Stimulated activated CD4-positive, alpha-beta T cell treated with anti-CD3 and anti-CD28 coated beads, TNF-alpha, amount 100 ng/mL, for 24 hours (primary cell): ENCODE measurements at places on chromosomes 12 and 14.

DNA sequence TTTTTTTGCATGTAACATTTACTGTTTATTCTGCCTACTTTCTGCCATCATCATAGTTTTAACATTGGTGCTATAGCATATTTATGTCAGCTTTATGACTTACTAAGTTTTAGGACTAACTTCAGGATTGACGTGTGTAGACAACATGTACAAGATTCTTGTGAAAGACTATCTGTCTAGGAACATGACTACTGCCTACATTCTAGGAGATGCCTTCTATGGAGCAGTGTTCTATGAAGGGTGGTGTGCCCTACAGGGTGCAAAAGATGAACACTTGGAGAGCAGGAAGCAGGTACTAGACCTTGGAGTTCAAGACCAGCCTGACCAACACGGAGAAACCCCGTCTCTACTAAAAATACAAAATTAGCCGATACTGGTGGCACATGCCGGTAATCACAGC lies 118.6 kb downstream of the FGD4 start:
- DNase-seq = no peak

DNA sequence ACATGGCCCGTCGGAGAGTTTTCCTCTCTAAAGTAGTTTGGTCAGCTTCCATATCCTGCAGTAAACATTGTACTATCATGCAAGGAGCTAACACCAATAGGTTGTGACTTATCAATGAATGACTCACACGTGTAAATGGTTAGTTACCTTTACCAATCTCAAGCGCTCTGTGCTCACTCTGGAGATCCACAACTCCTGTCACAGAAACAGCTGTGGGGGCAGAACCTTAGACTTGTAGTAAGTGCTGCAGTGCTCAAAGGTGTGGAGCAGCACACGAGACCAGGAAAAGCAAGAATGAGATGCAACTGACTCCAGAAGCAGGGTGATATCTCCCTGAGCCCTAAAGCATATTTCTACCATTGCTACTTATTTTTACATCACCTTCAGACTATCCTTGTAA lies 73.7 kb upstream of the KCNJ8 start:
- DNase-seq = no peak

- DNase-seq = no peak
Observed at GRCh38 chr14:31476131-31476866, 11.5 kb downstream of the GPR33 start.

GRCh38 chr14:90567991-90568390 lies 171.2 kb downstream of the CALM1 start:
- DNase-seq = no peak

DNA sequence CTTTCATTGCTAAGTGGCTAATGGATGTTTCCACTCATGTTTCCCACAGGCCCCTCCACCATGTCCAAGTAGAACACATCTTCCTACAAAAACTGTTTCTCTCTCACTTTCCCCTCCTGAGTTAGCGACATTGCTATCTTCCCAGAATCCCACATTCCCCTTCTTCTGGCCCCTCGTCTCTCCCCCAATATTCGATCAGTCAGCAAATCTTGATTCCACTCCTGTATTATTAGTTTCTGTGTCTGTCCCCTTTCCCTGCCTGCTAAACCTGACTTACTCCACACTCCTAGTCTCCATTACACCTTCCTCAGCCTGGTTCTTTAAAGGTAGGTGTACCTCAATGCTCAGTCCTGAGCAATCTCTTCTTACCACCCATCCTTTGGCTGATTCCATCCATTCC lies 19.3 kb upstream of the SAMD4A start:
- no peak for DNase-seq

DNA sequence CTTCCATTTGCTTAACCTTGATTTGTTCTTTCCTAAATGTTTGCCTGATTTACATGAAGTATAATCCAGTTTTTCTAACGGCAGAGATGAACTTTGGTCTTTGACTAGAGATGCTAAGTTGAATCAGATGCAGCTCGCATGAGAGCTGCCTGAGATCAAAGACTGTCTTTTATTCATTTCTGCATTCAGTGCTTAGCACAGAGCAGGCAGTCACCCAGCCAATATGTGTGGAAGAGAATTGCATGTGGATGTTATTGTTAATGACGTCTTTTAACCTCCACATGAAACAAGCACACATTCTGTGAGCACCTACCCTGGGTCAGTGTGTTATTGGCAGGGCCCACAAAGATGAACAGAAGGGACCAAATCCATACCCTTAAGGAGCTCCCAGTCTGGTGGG lies 99.2 kb downstream of the SLC5A8 start:
- no peak for DNase-seq

DNA sequence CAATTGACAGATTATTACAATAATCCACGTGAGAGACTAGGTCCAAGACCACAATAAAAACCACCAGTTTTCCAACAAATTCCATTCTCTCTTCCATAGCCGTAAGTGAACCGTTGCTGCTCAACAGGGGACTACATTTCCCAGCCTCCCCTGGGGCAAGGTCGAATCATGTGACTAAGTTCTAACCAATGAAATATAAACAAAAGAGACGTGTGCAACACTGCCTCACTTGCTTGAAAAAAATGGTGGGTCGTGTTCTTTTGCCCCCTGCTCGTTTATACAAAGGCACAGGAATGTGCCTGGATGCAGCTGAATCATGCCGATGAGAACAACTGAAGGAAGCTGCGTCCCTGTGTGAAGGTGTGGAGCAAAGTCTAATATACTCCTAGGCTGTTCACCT lies 51.1 kb downstream of the HSPB8 start:
- no peak for DNase-seq

- DNase-seq = no peak
Observed at GRCh38 chr14:87407344-87407743, 585.6 kb downstream of the GALC start.

DNA sequence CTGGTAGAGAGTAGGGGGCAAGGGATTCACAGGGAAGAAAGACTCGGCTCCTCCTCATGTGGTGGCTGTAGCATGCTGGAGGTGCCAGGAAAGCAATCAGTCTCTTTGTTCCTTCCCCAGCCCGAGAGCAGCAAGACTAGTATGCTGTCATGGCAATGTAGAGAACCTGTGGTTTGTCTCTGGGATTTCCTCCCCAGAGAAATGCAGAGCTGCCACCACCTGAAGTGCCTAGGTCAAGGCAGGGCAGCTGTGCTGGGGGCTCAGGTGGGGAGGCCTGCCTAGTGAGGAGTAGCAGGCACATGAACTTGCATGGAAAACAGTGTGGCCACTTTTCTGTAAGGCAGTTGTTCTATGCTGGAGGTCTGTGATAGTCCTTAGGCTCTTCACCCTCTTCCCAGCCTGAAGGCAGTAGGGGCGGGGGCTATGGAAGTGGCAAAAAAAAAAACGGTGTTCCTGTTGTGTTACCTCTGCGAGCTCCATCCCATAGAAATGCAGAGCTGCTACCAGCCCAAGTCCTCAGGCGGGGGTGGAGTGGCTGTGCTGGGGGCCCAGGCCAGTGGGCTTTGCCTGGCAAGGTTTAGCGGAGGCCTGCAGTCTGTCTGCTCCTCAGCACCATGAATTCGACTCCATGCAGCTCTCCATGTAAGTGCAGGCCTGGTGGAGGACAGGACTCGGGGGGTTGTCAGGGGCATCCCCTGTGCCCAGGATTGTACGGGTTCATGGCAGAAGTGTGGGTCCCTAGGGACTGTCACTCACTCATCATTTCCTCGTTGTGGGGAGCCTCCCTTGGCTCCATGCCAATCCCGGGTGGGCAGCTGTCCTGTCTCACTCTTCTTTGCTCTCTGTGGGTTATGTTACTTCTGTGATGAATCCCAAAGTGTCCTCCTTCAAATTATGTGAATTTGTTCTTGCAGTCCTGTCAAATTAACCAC lies 4.1 kb upstream of the CLEC4D start:
- DNase-seq = no peak

DNA sequence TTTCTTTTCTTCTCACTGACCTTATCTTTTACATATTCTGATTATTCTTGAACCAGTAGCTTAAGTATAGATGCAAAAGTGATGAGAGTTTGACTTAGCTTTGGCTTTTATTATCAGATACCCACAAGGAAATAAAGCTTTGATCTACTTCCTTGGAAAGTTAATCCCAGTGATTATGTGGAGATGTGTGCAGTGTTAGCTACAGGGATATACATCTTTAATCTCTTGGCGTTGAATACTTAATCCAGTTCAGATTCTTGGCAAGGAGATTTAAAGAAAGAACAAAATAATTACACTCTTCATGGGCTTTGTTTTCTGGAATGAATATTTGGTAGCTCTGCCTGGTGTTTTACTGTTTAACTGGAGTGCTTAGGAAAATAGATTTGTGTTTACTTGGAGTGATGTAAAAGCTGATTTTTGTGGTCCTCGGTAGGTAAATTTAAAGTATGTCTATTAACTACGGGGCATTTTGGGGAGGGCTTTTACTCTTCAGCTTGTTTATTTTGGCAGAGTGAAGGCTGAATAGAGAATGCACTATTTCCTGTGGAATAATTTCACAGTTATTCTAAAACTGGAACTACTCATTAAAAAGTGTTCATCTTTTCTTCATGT lies 150.1 kb upstream of the LRIG3 start:
- DNase-seq = no peak

GRCh38 chr12:52372216-52373154 lies 5.2 kb upstream of the KRT85 start:
- DNase-seq = peak; percentile 36

GRCh38 chr12:38932320-38932719 lies 26.9 kb upstream of the CPNE8 start:
- no peak for DNase-seq

- DNase-seq = no peak
Observed at GRCh38 chr12:117699118-117699517, 269.7 kb downstream of the KSR2 start.

DNA sequence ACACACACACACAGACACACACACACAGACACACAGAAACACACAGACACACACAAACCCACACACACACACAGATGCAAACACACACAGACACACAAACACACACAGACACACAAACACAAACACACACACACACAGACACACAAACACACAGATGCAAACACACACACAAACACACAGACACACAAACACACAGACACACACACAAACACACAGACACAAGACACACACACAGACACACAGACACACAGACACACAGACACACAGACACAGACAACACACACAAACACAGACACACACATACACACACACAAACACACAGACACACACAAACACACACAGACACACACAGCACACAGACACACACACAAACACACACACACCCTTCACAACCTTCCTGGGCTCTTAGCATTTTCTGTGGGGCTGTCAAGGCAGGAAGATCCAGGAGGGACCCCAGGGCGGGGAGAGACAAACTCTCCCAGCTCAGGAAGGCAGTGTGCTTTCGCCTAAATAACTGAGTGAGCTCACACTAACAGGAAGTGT lies 24.2 kb upstream of the INF2 start:
- DNase-seq = no peak

GRCh38 chr12:116257215-116257614 lies 20.3 kb downstream of the MED13L start:
- DNase-seq = no peak

GRCh38 chr12:100402763-100403162 lies 45.9 kb downstream of the SLC17A8 start:
- DNase-seq = no peak

DNA sequence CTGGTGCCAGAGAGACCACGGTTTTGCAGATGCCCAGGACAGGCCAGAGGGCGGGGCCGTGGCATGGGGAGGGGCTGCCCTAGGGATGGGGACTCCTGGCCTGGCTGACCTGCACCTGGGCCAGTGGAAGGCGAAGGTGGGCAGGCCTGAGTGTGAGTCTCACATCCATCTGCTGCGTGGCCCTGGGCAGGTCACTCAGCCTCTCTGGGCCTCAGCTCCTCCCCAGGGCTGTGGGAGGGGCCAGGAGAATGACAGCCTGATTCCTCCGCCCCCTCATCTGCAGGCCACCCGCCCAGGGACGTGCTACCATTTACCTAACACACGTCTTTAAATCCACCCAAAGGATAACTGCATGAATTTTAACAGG lies 90.9 kb downstream of the GALNT9 start:
- DNase-seq = no peak

- no peak for DNase-seq
Observed at GRCh38 chr14:60650373-60650961, 1.2 kb upstream of the SIX1 start.

- no peak for DNase-seq
Observed at GRCh38 chr12:107503887-107504885, 181.4 kb upstream of the PWP1 start.

DNA sequence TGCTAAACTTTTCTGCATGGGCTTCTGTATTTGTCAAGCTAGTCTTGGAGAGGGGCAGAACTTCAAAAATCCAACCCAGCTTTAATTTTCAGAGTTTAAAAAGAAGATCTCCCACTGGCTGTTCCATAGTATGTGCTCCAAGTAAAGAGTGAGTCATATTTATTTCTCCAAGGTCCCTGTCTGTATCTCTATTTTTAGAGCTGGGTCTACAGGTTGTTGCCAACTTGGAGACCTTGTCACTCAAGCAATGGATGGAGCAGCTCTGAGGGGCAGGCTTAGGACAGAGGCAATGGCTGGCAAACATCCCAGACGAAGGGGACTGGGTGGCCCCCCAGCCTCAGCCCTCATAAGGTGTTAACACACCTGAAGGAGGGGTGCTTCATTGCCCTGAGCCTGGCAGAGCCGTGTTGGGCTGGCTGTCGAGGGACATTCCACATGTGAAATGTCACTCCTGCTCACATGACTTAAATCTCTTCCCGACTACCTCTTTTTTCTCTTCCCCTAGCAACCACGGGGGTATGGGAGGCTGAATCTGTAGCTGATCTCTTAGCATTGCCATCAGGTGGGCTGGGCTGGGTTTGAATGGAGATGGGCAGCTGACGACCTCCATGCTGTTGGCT lies 103.1 kb downstream of the SMOC1 start:
- no peak for DNase-seq

- no peak for DNase-seq
Observed at GRCh38 chr14:76169776-76170175, 18.1 kb downstream of the GPATCH2L start.

- DNase-seq = no peak
Observed at GRCh38 chr12:26939953-26940352, 1.7 kb downstream of the FGFR1OP2 start.

- DNase-seq = no peak
Observed at GRCh38 chr14:53002576-53002975, 51.7 kb upstream of the FERMT2 start.

DNA sequence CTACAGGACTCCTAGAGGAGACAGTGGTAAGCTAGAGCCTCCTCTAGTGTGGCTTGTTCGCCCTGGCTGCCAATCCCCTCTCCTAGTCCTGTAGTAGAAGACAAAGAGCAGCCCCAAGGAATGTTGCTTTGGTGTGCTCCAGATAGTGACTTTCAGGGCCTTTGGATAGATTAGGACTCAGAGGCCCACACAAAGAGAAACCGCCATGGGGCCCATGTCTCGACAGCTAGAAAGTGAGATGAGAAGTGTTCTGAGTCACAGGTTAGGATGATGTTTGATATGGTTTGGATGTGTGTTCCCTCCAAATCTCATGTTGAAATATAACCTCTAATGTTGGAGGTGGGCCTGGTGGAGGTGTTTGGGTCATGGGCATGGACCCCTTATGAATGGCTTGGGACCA lies 51.8 kb upstream of the JDP2 start:
- no peak for DNase-seq
